Activated CD8-positive, alpha-beta memory T cell treated with anti-CD3 and anti-CD28 coated beads, Interleukin-2, amount 50 U/mL, for 48 hours (primary cell): ENCODE measurements at places on chromosomes 3 and 15.

DNA sequence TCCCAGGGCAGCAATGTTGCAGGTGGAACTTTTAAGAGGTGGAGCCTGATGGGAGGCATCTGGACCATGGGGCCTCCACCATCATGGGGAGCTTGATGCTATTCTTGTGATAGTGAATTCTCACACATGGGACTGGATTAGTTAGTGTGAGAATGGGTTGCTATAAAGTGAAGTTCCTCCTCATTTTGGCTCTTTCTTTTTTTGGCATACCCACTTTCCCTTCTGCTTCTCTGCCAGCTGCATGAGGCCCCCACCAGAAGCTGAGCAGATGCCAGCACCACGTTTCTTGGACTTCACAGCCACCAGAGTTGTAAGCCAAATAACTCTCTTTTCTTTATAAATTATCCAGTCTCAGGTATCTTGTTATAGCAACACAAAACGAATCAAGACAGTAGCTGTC, 101.0 kb downstream of the PEX5L start:
- no peak for DNase-seq

DNA sequence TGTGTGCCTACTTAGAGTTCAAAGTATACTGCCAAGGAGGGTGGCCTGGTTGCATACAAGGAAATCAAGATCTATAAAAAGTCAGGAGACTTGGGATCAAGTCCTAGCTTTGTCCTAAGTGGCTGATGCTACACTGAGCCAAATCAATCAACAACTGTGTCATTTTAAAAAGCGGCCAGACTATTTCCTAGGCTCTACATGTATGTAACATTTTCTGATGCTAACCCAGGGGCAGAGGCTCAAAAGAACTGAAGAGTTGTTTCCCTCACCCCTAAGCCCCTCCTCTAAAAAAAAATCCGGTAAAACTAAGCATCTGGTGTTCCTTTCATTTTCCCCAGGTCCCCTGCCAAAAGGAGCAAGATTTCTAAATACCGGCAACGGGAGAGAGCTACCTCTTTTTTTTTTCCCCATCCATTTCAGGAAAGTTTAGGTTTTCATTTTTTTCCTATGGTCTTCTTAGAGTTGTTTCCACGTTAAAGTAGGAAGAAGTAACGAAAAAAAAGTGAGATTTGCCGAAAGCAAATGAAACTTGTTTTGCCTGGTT, 18.8 kb upstream of the CHD2 start:
- no peak for DNase-seq

DNA sequence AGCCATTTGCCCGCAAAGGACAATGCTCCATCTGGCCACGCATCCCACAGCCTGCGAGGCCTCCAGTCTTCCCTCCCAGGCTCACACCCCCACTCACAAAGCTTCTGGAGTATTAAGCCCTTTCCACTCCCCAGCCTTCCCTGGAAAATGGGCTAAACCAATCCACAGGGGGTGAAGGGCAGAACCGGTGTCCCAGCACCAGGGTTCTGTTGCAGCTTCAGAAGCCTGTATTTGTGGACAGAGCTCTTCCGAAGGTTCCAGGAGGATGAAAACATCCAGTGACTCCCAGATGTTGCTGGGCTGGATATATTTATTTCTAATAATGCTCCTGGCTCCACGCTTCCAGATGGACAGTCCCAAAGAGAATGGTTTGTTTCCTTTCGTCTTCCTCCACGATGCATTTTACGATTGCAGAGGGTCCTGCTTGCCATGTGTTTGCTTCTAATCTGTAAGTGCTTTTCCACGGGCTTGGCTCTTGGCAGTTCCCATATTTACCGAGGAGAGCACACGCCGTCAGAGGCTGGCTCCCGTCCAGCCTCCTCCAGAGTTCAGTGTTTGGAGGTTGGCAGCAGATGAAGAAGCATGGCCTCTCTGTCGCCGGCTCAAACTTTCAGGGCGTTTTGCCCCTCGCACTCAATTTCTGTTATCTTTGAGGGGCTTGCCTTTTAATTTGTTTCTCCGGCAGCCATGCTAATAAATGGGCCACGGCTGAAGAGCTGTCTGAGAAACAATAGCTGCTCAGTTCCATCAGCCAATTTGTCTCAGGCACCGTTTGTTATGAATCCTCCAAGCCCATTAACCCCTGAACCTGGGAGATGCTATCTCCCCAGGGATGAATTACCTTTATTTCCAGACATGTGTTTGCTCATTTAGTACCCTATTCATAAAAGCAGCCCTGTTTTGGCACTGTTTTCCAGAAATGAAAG, 367.9 kb upstream of the PROK2 start:
- DNase-seq, result no peak

- no peak for DNase-seq
These were observed 95.9 kb downstream of the FEZF2 start for GRCh38 chr3:62277450-62277849.

DNA sequence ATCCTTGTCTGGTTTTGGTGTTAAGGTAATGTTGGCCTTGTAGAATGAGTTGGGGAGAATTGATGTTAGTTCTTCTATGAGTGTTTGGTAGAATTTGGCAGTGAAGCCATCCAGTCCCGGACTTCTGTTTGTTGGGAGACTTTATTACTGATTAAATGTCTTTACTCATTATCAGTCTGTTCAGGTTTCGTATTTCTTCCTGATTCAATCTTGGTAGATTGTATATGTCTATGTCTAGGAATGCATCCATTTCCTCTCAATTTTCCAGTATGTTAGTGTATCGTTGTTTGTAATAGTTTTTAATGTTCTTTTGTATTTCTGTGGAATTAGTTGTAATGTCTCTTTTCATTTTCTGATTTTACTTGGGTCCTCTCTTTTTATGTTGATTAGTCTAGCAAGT, 39.4 kb downstream of the NCK1 start:
- no peak for DNase-seq
